ENCODE measurements at places on chromosomes 16 and 17.

GRCh38 chr17:6559753-6560215, 3.4 kb upstream of the PITPNM3 start:
- no peak for DNase-seq

DNA sequence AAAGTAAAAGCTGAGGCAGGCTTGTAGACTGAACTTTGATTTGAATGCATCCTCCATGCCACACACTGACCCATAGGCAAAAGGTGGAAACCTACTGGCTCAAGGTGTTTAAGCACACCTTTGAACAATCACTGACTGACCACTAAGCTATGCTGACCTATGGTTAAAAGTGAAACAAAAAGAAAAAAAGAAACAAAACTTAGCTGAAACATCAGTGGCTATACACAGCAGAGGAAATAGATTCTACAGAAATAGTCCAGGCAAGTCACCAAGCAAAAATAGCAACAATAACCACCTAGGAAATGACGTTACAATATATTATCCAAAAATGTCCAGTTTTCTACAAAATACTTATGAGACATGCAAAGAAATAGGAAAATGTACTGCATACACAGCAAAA, 60.2 kb downstream of the RPGRIP1L start:
- no peak for DNase-seq

- DNase-seq = no peak
Observed at GRCh38 chr17:55612691-55613141, 101.5 kb upstream of the SMIM36 start.

GRCh38 chr17:49573510-49574322, 2.0 kb upstream of the NXPH3 start:
- DNase-seq = no peak

DNA sequence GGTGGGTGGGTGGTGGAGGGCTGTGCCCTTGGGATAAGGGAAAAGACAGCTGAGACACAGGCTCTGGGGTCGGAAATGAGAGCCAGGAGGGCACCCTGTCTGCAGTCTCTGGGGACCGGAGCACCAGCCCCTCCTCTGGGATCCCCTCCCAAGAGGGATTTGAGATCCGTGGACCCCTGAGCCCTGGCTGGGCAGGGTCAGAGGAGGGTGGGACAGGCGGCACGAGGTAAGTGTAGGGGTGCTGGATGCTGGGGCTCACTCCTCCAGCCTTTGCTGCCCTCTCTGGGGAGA, 425 bp downstream of the SGSH start:
- DNase-seq = no peak

DNA sequence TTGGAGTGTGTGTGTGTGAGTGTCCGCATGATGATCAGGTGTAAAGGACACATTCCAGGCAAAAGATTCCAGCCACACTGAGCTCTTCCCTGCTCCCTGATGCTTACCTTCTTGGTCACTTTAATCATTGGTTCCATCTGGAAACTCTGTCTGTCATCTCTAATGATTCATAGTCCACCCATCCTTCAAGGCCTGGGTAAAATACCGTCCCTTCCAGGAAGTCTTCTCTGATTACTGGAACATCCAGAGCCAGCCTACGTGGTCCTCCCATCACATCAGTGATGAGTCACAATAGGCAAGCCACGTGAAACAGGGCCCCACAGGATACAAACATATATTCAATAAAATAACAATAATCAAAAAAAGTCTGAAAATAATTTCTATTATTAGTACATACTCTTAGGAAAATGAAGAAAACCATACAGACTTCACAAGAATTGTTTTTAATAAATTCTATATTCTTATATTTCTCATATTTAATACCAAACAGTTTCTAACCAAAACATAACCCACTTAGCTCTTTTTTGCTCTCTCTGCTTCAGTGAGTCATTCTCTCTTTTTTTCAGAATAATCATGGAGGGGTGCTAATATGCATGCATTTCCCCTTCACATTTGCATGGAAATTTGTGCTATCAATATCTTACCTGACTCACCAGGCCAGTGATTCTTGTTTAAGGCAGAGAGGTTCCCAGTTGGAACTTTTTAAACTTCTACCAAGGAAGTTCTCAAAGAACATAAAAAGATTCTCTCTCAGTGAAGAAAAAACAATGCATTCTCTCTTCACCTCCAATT, 263.2 kb downstream of the TOX3 start:
- DNase-seq = no peak
